ENCODE measurements at places on chromosomes 4 and X.

GRCh38 chr4:101451086-101451485 is 103.8 kb upstream of the PPP3CA start:
- no peak for DNase-seq

DNA sequence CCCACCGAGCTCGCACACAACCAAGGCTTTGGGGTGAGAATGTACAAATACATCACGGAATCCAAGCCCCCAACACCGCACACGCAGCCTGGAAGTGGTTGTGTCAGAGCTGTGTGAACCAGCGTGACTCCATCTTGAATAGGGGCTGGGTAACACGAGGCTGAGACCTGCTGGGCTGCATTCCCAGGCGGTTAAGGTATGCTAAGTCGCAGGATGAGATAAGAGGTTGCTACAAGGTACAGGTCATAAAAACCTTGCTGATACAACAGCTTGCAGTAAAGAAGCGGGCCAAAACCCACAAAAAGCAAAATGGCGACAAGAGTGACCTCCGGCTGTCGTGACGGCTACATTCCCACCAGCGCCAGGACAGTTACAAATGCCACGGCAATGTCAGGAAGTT is 258.4 kb downstream of the DHRSX start:
- DNase-seq = no peak

DNA sequence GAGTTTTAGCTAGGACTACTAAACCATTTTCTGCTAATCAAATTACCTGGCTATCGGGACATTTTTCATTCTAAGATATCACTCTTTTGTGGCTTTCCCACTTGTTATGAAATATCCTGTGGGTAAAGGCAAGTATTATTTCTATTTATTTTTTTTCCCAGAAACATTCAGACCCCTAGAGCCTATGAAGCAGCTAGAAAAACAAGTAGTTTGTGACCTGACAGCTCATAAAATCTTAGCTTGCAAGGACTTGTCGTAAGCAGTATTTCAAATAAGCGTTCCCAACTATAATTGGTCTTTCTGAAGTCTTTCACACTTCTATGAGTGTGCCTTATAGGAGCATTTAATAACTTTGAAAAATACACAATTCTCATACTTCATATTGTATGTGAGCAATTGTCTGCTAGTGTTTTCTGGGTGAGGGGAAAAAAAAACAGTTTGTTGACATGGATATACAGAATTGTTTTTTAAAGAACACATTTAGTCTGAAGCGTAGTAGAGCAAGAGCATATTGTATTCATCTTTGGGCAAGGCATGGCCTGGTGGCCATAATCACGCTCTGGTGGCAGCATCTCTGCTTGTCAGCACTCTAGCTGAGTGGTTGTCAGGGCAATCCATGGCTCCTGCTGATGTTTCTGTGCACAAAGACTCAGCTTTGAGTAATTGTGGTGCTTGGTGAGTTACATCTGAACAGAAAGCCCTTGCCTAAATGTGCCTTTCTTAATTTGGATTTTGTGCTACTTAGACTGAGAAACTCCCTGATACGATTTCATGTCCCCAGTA is 2.6 kb downstream of the MCUB start:
- DNase-seq = no peak

- DNase-seq = no peak
These were observed 24.1 kb downstream of the CCDC149 start for GRCh38 chr4:24888475-24889344.

GRCh38 chrX:147376601-147377422 is 534.9 kb upstream of the FMR1 start:
- DNase-seq = peak; percentile 66

DNA sequence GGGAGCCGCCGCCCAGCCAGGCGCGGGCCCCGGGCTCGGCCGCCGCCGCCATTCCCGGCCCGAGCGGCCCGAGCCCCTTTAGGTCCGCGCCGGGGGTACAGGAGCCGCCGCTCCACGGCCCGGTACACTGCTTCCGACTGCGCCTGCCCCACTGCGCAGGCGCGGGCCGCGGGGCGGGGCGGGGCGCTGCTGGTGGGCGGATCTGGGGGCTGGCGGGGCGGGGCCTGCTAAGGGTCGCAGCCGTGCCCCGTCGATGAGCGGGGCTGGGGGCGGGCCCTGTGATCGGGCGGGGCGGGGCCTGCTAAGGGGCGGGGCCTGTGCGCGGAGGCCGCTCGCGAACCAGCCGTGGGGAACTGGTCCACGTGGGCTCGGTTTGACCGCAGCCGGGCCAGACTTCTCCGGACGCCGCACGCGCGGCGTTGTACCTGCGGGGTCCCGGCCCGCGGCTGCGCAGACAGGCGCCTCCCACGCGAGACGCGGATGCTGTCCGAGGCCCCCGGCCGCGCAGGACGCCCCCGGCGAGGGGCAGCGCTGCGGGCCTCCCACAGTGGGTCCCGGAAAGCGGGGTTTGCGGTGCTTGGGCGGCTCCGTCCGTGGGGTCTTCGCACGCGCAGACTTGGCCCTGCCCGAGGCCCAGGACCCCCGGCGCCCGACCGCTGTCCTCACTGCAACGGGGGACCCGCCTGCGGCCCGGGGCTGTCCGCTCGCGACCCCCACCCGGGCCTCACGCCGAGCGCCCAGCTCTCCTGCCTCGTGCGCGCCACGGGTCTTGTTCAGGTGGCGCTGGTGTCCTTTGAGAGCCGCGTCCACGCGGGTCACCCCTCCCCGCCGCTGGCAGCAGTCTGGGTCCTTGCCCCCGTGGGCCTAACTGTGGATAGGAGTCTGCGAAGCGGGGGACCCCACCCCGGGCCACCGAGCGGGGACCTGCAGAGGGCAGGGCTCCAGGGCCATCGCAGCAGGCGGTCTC is at the start of gene DGKQ:
TSS of gene DGKQ (minus strand) at position 139 of the 967 bp plus-strand sequence. CDS start at position 52, 87 bp downstream.
- DNase-seq = no peak

GRCh38 chr4:25457053-25457715 is 80.1 kb downstream of the ANAPC4 start:
- DNase-seq = no peak

- DNase-seq = no peak
These were observed 23.0 kb upstream of the SLC25A4 start for GRCh38 chr4:185119927-185120630.

GRCh38 chrX:110561034-110561433 is 202.4 kb downstream of the RTL9 start:
- DNase-seq = no peak

DNA sequence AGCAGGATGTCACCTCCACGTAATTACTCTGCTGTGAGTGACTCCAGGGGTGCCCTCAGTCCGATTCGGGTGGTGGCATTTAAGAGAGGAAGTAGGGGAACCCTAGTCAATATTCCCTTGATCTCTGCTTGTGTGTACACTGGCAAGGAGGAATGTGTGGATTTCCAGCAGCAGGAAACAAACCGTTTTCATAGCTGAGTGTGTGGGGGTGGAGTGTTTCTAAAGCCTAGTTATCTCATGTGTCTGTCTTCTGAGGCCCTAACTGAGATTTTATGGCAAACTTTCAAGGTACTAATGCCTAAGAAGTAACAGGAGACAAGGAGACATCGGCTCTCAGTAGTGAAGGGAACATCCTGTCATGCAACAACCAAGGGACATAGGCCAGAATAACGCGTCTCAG is 6.6 kb upstream of the CLDN24 start:
- DNase-seq = no peak

DNA sequence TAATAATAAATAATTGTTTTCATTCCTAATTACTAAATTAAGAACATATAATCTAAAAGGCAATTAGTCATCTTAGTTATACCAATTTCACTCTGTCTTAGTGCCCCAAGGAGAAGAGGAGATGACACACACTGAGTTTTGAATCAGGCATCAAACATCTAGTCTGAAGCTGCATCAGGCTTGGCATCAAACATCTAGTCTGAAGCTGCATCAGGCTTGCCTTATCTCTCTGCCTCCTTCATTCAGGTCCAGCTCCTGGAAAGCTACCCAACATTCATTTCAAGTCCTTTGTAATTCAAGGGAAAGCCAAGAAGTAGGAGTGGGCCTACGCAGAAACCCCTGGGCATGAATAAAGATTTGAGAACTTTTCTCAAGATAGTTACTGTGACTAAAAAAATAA is 62.2 kb downstream of the SH3RF1 start:
- DNase-seq = no peak

GRCh38 chrX:31112226-31112999 is 40.6 kb upstream of the FTHL17 start:
- no peak for DNase-seq
